ENCODE measurements at places on chromosomes 12 and 14. TPM values are rescaled to one million over a fixed set of nuclear protein-coding genes. Genes with fewer than 3 reads are reported as not detected.

PROX2 gene
- total RNA-seq: not detected

PLD4 gene
- 0.06 TPM for total RNA-seq

TROAP gene
- 88.1 TPM for total RNA-seq

MUCL1 gene
- not detected for total RNA-seq

LRRC23 gene
- 16.9 TPM for total RNA-seq

TMEM132D gene
- not detected for total RNA-seq

KRT6B gene
- 0.07 TPM for total RNA-seq

MGP gene
- not detected for total RNA-seq

PGF gene
- 5.0 TPM for total RNA-seq

AICDA gene
- total RNA-seq: 0.17 TPM

TMEM30B gene
- total RNA-seq: 0.25 TPM

COCH gene
- total RNA-seq: 21.2 TPM

NOS1 gene
- total RNA-seq: 0.43 TPM

CCDC197 gene
- total RNA-seq: not detected

SLC6A12 gene
- total RNA-seq: 0.82 TPM

SDSL gene
- total RNA-seq: 24.5 TPM

KCNK10 gene
- not detected for total RNA-seq

FAIM2 gene
- total RNA-seq: 0.01 TPM

SMCO2 gene
- not detected for total RNA-seq

STK38L gene
- total RNA-seq: 10.4 TPM

SLC7A7 gene
- total RNA-seq: 22.5 TPM

LIN7A gene
- 0.35 TPM for total RNA-seq
